ENCODE measurements at places on chromosomes 5 and 9.
A peak's percentile ranks its signal among the peaks of the same experiment; 100 is the strongest.

DNA sequence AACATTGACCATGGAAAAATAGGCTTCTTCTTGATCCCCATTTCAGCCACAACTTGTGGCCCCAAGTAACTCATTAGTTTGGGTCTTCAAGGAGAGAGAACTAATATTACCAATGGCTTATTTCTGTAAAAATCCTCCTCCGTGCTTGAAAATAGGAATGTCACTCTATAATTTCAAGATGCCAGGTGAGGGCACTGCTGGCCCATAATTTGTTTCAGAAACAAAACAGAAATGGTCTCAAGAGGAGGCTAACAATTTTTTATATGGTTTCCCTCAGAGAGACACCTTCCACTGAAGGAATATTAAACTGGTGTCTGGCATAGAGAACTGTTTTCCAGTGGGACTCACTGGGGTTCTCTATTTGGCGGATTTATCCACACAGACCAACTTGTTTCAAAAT lies 437.0 kb upstream of the TRPC7 start:
- DNase-seq: no peak

DNA sequence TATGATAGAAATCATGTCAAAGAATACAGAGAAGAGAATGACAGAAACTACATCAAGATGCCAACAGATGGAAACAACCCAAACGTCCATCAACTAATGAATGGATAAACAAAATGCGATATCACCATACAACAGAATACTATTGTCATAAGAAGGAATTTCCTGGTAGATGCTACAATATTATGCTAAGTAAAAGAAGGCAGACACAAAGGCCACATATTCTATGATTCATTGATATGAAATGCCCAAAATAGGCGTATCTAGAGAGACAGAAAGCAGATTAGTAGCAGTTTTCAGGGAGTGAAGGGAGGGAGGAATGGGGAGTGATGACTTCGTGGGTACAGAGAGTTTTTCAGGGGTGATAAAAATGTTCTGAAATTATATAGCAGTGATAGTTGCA lies 58.3 kb upstream of the AKNA start:
- DNase-seq: no peak

- no peak for DNase-seq
Measured at GRCh38 chr5:89071101-89071940, 188.3 kb upstream of the MEF2C start.

DNA sequence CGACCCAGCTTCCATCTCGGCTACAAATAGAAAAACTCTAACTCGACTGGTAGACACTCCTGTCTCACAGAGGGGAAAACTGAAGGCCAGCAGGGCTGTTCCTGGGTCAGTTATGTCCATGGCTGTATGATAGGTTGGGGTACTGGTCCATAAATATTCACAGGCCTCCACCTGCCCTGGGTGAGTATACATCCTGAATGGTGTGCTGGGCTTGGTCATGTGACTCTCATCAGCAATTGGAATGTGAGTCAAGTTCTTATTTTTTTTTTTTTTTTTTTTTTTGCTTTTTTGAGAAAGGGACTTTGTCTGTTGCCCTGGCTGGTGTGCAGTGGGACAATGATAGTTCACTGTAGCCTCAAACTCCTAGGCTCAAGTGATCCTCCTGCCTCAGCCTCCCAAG lies 58.3 kb upstream of the NEK6 start:
- DNase-seq: no peak

GRCh38 chr5:141611289-141611688 lies 7.5 kb downstream of the DIAPH1 start:
- no peak for DNase-seq

DNA sequence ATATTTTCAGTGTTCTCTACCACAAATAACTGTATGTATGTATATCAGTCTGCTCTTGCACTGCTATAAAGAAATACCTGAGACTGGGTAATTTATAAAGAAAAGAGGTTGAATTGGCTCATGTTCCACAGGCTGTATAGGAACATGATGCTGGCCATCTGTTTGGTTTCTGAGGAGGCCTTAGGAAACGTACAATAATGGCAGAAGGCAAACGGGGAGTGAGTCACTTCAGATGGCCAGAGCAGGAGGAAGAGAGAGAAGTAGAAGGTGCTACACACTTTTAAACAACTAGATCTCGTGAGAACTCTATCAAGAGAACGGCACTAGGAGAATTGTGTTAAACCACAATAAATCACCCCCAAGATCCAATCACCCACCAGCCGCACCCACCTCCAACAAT lies 121.7 kb downstream of the ADAMTS6 start:
- DNase-seq: no peak

GRCh38 chr5:157599565-157599964 lies 24.0 kb upstream of the ADAM19 start:
- DNase-seq: no peak

DNA sequence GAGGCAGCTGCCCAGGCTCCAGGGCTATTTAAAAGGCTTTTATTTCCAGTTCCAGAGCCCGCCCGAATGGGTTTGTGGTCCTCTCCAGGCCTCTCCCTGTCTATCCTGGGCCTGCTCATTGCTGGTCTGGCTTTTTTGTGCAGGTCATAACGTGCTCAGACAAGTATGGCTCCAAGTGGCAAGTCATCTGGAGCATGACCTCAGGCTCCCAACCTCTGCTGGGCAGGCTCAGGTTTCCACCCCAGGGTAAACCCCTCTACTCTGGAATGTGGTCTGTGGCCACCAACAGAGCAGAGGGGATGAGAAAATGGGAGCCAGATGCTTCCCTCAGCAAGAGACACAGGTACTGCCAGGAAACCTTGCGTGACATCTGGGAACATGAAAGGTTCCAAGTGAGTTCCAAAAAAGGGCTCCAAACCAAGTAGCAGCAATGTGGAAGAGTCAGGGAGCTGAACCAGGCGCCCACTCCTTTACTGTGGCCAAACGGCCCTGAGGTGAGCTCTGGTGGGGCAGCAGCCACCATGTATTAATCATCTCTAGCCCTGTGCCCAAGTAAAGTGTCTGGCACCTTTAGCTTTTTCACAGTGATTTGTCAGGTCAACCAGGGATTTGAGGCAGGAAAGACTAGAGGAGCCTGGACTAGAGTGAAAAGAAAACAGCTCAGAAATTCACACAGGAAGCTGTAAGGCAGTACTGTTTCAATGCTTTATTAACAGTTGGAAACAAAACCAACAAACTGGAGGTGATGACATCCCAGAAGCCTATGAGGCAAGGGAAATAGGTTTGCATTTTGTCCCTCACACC lies 25.7 kb downstream of the PCDHGC5 start:
- DNase-seq: no peak

DNA sequence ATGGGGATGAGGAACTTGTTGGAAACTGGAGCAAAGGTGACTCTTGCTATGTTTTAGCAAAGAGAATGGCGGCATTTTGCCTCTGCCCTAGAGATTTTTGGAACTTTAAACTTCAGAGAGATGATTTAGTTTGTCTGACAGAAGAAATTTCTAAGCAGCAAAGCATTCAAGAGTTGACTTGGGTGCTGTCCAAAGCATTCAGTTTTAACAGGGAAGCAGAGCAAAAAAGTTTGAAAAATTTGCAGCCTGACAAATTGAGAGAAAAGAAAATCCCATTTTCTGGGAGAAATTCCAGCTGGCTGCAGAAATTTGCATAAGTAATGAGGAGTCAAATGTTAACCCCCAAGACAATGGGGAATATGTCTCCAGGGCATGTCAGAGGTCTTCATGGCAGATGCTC lies 682.3 kb upstream of the ST8SIA4 start:
- DNase-seq: no peak

GRCh38 chr9:120648581-120649197 lies 65.6 kb downstream of the MEGF9 start:
- DNase-seq: no peak

DNA sequence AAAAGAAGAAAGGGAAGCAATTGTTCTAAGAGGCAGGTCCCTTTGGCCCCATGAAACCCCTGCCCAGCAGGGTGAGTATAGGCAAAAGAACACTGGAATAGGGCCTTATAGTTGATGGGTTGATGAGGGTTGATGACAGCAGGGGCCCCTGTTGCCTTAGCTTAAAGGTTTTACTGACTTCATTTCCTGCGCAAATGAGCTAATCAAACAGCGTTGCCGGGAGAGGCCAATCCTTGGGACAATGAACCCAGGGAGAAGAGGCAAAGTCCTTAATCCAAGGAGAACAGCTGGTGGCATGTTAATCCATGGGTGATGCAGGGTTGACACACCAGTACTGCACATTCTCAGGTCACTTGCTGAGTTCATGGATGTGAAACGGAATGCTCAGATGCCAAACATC lies 22.0 kb upstream of the EPB41L4B start:
- no peak for DNase-seq

DNA sequence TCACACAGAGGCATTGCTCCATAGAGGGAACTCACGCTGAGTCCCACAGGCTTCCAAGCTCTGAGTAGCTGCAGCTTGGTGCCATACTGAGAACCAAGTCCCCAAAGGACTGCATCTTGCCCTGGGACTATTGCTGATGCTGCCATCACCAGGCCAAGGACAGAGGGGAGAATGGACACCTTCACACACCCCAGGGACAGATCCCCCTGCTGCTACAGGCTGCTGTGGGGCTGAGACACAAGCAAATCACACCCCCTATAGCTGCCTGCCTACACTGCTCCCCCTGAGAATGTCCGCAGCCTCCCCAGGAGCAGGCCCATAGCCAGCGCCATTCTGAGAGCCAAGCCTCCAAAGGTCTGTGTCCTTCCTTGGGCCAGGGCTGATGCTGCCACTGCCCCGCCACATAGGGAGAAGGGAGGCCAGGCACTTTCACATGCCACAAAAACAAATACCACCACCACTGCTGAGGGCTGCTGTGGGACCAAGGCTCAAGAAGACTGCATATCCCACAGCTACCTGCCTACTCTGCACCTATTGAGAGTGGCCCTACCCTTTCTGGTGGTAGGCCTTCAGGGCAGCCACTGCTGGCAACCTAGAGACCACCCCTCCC lies 81.5 kb downstream of the SYK start:
- no peak for DNase-seq

GRCh38 chr5:10460252-10460906 lies 18.7 kb downstream of the ROPN1L start:
- DNase-seq: no peak

DNA sequence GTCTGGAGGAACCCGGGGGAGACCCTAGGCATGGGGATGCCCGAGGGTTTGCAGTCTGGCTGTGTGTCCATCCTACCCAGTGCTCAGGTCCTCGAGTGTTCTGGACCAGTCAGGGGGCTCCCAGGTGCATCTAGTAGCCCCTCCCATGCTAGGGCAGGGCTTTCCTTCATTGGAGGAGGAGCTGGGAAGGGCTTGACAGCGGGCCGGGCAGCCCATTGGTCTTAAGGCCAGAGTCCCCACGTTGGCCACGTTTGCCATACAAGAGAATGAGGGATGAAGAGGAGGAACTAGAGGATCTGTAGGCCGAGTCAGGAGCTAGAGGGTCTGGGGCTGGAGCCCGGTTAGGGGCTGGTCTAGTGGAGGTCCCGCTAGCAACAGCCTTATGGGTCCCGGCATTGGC lies 37.3 kb upstream of the CTSV start:
- no peak for DNase-seq

- no peak for DNase-seq
Measured at GRCh38 chr5:133469252-133469651, 143.1 kb downstream of the FSTL4 start.

- no peak for DNase-seq
Measured at GRCh38 chr5:87850843-87851242, 417.8 kb downstream of the TMEM161B start.

GRCh38 chr9:132239999-132240840 lies 78.4 kb downstream of the NTNG2 start:
- DNase-seq: no peak

GRCh38 chr9:106769331-106769730 lies 93.6 kb upstream of the ZNF462 start:
- no peak for DNase-seq

- DNase-seq: no peak
Measured at GRCh38 chr5:60370508-60370907, 329.5 kb downstream of the DEPDC1B start.

- no peak for DNase-seq
Measured at GRCh38 chr9:102047549-102047948, 309.1 kb upstream of the GRIN3A start.

DNA sequence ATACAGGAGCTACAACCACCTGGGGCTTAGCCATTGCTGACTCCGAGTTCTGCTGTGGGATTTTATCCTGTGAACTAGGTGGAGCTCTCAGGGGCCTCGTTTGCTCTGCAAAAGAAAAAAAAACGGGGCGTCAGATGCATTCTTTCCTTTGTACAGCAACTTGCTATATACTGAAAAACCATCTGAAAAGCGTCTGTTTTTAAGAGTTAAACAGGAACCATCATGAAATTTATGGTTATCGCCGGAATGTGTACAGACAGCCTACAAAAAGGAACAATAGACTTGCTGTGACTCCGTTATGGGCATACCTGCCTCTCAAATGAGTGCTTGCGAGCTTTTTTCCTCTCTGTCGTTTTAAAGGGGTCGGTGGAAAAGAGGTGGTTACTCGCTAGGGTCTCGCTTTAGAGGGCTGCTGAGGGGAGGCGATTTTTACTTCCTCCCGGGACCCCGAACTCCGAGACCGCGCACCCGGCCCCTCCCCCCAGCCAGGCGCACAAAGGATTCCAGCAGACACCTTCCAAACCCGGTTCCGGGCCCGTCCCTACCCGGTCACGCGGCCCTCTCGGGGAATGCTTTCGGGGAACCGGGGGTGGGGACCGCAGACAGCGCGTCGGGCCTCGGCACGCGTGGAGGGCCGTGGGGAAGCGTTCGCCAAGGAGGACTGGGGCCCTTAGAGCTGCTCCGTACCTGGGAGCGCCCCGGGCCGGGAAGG lies 826 bp downstream of the PAIP1 start:
- peak; percentile 53 for DNase-seq

DNA sequence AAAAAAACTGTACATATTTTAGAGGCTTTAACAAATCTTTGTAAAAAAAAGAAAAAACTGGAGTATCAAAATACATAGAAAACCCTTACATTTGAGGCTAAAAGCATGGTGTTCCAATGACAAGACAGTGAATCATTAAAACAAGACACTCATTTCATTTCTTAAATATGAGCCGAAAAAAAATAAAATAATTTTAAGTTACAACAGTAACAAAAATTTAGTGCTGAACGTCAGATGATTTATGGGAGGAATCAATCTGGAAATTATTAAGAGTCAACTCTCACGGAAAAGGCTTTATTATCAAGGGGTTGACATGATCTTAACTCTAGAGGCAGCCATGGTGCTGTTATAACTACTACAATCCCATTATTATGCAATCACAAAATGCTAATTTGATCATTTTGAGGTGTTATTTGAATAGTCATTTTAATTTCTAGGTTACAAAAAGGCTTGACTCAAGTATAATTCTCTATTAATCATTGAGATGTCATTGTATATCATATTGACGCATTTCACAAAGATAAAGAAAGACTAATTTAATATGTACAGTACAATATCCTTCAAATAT lies 51.9 kb downstream of the MAPKAP1 start:
- DNase-seq: no peak

Measured in activated CD4-positive, alpha-beta T cell treated with anti-CD3 and anti-CD28 coated beads, Interleukin-2, amount 50 U/mL, for 48 hours (primary cell).